ENCODE measurements at places on chromosomes 12 and 14.

GRCh38 chr14:76756371-76756750 lies 4.9 kb upstream of the VASH1 start:
- no peak for DNase-seq

DNA sequence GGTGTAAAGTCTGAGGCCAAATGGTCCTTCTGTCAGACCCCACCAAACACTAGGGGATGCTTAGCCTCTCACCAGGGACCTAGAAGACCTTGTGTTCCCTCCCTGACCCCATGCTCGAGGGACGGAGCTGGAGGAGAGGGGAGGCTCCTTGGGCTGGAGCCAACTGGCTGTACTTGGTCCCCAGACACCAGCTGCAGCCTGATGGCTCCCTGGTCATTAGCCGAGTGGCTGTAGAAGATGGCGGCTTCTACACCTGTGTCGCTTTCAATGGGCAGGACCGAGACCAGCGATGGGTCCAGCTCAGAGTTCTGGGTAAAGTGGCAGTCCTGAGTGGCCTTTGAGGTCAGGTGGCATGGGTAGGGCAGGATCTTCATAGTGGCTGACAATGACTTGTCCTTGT lies 29.0 kb downstream of the PAPLN start:
- DNase-seq: no peak

DNA sequence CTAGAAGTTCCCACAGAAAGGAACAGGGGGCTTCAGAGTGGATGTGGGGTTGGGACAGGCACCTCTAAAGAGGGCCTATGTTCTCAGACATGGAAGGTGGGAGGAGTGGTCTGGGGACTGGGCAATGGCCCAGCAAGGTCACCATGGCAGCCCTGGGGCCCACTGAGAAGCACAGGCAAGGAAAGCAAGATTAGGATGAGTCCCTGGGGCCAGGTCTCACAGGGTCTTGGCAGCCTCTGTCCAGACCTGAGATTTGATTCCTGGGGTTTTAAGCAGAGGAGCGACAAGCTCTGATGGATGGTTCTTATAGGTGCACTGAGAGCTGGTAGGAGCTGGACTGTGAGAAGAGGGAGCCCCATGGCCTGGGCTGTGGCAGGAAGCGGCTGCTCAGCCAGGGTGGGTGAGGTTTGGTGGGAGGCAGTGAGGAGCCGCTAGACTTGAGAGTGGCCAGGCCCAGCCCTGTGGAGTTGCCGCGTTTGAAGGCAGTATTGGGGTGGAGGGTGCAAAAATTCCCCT lies 44.0 kb downstream of the DLK1 start:
- no peak for DNase-seq

DNA sequence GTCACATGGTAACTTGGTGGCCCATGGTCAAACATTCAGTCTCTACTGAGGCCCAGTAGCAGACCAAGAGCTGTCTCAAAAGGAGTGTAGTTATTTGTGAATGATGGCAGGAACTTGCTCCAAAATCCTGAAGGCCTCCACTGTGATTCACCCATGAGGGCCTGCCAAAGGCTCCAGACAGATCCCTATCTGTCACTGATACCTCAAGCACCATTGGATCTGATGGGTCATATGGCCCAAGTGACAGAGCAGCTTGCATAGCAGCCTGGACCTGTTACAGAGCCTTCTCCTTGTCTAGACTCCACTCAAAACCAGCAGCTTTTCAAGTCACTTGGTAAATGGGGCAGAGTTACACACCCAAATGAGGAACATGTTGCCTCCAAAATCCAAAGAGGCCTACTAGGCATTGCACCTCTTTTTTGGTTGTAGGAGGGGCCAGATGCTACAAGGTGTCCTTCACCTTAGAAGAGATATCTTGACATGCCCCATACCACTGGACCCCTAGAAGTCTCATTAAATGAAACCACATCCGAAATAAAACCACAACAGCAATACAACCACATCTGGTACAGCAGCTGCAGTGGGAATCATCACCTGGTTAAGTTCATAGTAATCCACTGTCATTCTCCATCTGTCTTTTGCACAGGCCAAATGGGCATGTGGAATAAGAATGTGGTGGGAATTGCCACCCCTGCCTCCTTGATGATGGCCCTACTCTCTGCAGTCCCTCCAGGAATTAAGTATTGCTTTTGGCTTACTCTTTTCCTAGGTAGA lies 150.4 kb upstream of the MAX start:
- no peak for DNase-seq

DNA sequence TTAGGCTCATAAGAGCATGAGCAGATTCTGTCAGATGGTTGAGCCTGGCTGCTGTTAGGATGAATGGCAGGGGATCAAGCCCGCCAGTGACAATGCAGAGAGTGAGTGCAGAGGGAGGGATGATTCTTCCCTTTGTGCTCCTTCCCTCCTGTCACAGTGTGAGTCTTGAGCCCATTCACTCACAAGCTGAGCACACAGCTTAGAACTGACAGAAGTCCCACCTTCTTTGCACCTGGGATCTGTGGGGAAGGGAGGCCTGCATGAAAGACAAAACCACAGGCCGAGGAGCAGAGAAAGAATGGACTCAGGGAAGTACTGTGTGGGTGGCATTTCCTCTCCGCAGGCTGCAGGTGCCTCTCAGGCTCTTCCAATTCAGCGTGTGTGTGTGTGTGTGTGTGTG lies 160.6 kb downstream of the KCNA5 start:
- no peak for DNase-seq

DNA sequence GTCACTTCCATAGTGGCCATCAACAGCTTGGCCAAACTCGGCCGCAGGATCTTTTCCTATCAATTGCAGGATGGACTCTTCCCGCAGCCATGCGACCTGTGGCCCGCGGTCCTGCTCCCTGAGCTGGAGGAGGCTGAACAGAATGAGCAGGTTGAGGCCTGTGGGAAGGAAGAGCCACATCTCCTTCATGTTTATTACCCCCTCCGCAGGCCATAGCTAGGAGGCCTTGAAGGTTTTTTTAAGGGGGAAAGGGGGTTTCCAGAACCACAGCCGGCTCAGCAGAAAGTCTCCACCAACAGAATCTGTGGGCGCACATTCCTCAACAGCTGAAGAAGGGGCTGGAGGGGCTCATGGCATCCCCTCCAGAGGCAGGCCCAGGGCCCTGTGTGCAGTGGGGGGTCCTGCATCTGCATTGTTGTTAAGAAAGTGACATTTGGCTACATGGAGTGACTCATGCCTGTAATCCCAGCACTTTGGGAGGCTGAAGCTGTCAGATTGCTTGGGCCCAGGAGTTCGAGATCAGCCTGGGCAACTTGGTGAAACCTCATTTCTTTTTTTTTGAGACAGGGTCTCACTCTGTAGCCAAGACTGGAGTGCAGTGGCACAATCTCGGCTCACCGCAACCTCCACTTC lies 25.2 kb upstream of the PPP1R13B start:
- no peak for DNase-seq

DNA sequence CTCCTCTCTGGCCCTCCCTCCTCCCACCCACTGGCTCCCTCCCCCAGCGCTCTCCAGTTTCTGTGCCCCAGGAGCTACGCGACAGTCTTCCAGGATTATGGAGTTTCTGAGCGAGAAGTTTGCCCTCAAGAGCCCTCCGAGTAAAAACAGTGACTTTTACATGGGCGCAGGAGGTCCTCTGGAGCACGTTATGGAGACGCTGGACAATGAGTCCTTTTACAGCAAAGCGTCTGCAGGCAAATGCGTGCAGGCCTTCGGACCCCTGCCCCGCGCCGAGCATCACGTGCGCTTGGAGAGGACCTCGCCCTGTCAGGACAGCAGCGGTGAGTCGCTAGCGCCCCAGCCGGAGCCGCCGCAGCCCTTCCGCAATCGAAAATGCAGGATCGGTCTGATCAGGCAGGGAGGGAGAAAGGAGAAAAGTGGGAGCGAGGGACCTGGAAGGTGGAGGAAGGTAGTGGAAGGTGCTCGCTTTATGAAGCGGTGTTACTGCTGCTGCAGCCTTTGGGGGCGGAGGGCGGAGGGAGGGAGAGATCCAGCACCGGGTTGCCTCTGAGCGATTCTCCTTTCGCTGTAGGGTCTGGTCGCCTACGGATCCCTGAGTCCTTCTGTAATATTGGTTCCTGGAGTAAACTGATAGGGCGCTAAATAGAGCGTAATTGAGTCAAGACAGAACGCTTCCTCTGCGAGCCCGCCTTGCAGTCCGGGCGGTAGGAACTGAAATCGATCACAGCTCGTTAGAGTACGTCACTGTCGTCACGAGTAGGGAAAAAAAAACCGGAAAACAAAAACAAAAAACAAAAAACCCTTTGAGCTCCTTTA lies at the start of gene ALX1:
ALX1 (plus strand) TSS at position 56 of the 819 bp plus-strand sequence; CDS start at position 98, 42 bp downstream.
- no peak for DNase-seq

- DNase-seq: no peak
Measured at GRCh38 chr12:51351913-51352532, 5.5 kb upstream of the CELA1 start.

- no peak for DNase-seq
Measured at GRCh38 chr12:30796313-30796780, 41.6 kb upstream of the CAPRIN2 start.

DNA sequence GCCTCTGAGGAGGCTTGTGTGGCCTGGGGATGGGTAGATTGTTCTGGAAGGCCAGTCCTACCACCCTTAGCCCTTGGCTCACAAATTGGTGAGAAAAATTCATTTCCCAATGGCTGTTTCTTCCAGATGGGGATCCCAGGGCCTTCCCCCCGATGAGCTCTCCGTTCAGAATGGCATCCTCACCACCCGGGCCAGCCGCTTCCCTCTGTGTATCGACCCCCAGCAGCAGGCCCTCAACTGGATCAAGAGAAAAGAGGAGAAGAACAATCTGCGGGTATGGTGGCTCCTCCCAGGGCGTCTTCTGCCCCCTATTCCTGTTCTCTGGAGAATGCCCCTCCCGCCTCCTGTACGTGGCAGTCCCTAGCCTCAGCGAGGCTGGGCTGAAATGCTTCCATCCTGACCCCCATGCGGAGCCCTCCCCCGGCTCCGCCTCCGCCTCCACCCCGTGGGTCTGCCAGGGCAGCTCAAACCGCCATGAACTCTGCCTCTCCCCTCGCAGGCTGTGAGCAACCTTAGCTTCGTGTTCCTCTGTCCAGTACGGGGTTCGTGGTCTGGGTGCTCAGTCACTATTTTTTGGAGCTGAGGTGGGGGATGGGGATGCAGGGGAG lies 57.8 kb downstream of the CCDC92 start:
- DNase-seq: no peak

GRCh38 chr12:121465921-121466793 lies 66.2 kb downstream of the RNF34 start:
- DNase-seq: no peak

- DNase-seq: no peak
Measured at GRCh38 chr12:31590642-31591379, at the start of gene DENND5B. TSS of gene DENND5B (minus strand) at chr12:31591136. CDS start at chr12:31590832, 304 bp downstream.

- DNase-seq: no peak
Measured at GRCh38 chr12:42076976-42077375, 67.7 kb downstream of the GXYLT1 start.

- DNase-seq: no peak
Measured at GRCh38 chr12:25817166-25817565, 141.3 kb upstream of the RASSF8 start.

GRCh38 chr12:77893918-77894317 lies 63.2 kb downstream of the NAV3 start:
- DNase-seq: no peak

GRCh38 chr14:95525999-95526398 lies 8.9 kb upstream of the GLRX5 start:
- no peak for DNase-seq

DNA sequence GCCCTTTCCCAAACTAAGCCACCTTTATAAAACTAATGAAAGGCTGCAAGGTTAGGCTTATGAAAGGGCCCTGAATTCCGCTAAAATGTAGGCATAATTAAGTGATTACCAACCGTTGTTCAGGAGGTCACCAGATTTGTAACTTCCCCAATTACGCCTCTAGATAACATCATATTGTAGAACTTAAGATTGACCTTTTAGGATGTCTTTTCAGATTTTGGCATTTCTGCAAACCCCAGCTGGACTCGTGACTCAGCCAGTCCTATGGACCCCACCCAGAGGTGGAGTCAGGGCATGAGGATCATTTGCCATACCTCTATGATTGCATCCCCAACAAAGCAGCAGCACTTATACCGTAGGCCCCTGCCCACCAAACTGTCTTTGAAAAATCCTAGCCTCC lies 3.7 kb upstream of the LPCAT3 start:
- DNase-seq: no peak

GRCh38 chr14:88422047-88422446 lies 36.6 kb downstream of the SPATA7 start:
- no peak for DNase-seq

DNA sequence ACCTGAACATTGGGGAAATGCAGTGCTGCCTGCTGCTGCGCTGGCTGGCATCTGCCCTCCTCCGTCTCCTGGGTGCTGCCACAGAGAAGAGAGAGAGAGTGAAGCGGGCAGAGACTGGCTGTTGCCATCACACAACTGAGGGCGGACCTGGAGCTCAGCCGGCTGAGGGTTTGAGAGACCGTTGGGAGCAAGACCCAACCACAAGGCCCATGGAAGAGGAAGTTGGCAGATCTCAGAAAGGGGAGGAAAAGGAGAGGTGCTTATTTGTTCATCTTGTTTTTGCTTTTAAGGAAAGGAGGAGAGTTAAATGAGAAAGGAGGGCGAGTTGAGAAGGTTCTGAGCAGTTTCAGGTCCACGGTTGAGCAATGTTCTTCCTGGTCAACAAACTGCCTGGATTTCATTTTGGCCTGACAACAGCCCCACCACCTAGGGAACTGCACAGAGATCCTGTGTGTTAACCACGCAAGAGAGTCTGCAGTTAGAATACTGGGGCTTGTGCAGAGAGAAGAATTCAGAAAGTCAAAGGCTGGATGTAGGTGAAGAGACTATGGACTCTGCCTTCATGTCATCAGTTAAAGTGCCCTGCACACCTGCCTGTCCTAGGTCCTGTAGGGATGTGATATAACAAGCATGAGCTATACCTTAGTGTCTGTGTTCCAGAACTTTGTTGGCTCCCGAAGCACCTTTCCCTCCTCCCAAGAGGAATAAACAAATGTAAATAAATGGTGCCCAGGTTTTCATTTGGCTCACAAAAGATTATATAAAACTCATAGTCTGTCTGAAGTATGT lies 124.6 kb downstream of the ETV6 start:
- DNase-seq: no peak

GRCh38 chr14:42090122-42090521 lies 483.4 kb downstream of the LRFN5 start:
- DNase-seq: no peak

GRCh38 chr12:2299206-2299605 lies 246.4 kb downstream of the CACNA1C start:
- no peak for DNase-seq

- no peak for DNase-seq
Measured at GRCh38 chr12:47941871-47942613, 21.4 kb upstream of the TMEM106C start.

GRCh38 chr12:19994968-19995367 lies 373.4 kb upstream of the PDE3A start:
- no peak for DNase-seq

Data from esophagus squamous epithelium (tissue), 5 donors.